ENCODE measurements at places on chromosomes 13 and 19.

GRCh38 chr13:55214841-55215345 lies 1925.8 kb upstream of the PRR20A start:
- DNase-seq = no peak

DNA sequence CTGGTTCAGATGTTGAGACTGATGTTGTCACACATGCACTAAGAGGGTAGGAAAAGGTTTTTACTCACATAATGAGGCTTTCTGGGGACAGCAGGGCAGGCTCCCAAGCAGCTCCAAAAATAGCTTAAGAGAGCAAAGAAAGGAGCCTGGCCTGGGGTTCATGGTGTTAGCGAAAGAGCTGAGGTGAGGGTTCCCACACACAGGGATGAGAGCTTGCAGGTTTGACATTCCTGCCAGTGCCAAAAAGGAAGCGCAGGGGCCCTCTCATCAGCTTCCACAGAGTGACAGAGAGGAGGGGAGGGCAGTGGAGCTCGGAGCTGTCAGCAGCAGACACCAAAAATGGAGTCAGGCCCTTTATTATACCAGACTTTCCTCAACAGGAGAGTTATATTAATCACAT lies 65.5 kb upstream of the FAM216B start:
- DNase-seq = no peak

DNA sequence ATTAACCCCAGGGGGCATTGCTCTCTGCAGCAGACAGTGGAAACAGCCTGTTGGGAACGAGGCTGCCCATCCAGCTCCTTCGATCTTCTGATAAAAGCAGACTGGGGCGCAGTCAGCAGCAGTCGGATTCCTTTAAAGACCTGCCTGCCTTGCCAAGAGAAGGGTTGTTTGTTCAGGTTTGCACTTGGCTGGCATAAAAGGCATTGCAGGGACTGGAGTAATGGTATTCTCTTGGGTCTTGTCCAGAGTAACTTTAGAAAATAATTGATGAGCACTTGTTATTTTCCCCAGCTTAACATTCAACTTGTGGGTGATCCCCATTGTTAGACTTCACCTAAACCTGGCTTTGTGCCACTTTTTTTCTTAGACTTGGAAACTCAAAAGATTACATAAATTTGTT lies 67.3 kb upstream of the SLC10A2 start:
- no peak for DNase-seq

DNA sequence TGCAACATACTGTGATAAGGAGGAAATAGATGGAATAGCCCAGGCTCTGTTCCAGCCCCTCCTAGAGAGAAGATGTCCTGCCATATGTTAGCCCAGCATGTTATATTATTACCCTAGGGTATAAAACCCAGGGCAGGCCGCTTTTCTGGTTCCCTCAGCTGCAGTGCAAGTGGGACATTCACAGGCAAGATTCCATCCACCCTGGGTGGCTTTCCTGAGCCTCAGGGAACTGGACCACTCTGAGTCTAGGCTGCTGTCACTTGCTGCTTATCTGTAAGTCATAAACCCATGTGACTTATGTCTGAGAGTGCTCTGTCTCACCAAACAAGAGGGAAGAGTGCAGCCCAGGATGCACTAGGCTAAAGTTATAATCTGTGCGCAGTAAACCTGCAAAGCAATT lies 413.2 kb downstream of the MZT1 start:
- no peak for DNase-seq

DNA sequence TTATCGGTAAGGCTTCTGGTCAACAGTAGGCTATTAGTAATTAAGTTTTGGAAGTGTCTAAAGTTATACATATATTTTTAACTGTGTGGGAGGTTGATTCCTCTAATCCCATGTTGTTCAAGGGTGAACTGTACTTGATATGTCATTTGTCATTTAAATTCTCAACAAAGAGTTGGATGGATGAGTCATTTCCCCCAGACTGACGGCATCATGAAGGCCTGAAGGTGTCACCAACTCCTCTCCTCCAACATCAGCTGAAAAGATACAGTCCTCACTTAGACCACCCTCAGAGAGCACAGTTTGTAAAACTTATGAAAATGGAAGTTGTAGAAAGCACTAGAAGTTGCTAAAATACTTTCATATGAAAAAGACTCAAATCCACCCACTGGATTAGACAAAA lies 48.8 kb downstream of the DCLK1 start:
- DNase-seq = no peak

- DNase-seq = no peak
These were observed 153.5 kb downstream of the LMO7 start for GRCh38 chr13:75789451-75790197.

DNA sequence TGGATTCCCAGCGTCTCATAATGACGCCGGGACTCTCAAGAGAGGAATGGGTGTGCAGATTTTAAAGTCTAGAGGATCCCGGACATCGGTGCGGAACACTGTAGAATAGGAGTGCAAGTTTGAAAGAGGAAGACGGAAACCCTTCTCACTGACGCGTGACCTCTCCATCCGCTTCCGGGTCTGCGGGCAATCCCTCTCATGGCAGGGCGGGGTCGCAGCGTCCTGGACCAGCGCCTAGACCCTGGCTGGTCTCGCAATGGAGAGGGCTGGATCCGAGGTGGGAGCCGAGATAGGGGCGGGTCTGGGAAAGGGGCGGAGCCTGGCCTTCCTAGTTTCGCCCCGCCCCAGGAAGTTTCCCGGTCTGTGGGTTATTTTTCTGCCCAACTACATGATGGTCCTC lies 4.6 kb upstream of the ZNF845 start:
- peak; percentile 2 for DNase-seq

DNA sequence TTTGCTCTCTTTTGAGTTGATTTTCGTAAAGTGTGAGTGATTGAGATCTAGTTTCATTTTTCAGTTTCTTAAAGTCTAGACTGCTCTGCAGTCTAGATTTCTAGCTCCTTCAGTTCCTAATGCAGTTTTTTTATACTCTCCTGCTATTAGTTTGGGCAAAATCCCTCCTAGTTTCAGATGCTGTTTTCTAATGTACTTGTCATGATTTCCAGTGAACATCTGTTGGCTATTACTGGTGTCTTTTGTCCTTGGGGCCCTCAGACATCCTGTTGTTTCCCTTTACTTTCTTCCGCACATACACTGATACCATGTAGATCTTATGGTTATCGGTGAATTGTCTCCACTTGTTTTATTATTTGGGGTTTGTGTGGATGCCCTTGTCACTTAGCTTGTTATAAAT lies 292.1 kb downstream of the TDRD3 start:
- DNase-seq = no peak

DNA sequence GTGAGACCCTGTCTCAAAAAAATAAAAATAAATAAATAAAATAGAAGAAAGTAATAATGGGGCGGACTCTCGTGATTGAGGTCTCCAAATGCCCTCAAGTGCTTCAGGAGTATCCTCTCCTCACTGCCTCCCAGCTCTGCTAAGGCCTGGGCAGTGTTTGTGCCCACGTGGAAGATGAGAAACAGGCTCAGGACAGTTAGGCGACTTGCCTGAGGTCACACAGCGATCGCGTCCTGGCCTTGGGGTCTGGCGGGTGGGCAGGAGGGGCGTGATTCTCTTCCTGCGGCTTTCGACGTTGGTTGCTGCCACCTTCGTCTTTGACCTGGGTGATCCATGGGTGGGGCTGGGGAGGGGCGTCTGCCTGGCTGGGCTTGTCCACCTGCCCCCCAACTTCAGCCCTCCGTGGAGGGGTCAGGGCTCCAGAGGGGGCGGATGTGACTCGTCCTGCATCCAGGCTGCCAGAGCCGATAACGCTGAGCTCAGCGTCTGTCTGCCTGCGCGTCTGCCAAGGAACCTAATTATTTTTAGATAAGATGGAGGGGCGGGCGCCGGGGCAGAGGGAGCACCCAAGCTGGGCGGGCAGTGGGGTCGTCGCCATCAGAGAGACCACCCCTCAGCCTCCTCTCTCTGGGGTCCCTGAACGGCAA lies 56.9 kb downstream of the NFIC start:
- DNase-seq = no peak

GRCh38 chr13:42040730-42041010 lies 7.8 kb upstream of the DGKH start:
- no peak for DNase-seq

GRCh38 chr19:5627395-5627904 lies 4.6 kb downstream of the SAFB start:
- DNase-seq = no peak

DNA sequence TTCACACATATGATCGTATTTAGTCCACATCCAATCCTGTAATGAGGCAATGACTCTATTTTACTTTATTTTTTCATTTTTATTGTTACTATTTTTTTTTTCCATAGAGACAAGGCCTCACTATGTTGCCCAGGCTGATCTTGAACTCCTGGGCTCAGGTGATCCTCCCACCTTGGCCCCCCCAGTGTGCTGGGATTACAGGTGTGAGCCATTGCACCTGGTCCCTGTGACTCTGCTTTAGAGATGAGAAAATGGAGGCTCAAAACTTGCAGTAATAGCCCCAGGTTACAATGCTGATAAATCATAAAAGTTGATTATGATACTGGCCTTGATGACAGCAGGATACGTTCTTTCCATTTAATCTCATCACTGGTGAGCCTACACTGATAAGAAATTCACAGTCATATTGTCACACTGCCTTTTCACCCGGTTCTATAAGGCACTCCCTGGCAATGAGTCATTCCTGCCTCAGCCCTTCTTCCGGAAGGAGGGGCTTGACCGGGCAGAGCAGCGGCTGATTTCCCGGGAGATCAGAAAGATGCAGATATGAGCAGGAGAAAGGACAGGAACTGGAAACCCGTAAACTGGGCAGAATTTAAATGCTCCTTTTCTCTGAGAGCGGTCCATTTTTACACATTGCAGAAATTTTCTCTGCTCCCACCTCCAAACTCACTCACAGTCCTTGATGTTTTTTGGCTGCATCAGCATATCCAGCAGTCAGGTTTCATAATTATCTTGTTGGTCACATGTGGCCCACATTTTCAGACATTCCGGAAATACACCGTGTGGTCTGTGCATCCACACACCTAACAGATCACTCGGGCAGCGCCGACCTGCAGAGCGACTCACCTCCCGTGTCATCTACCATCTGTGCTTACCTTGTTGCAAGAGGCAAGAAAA lies 616.4 kb downstream of the EFNB2 start:
- DNase-seq = peak; percentile 90

DNA sequence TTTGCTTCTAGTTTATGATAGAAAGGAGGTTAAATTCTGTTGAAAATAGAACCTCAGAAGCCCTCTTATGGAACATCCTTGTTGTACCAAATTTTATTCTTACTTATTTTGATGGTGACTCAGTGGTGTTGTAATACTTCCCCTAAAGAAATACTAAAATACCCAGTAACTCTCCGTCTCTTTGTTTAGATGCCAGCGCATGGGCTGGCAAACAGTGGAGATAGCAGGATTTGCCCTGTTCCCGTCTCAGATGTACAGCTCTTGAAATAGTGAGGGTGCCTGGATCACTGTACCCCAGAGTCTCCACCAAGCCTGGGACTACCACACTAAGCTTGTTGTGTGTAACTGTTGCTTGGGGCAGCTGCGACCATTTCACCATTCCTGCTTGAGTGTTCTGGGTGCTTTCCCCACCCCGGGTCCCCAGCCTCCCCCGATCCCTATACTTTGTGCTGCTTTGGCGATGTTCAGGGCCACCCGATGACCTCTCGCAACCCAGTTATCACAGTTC lies 67.0 kb upstream of the TEX29 start:
- no peak for DNase-seq

DNA sequence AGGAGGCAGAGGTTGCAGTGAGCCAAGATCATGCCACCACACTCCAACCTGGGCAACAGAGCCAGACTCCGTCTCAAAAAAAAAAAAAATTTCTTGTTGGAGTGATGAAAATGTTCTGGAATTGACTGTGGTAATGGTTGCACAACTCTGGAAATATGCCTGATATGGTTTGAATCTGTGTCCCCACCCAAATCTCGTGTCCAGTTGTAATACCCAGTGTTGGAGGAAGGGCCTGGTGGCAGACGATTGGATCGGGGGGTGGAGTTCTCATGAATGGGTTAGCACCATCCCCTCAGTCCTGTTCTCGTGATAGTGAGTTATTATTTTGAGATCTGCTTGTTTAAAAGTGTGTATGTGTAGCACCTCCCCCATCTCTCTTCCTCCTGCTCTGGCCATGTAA lies 41.1 kb upstream of the MAP3K10 start:
- no peak for DNase-seq

GRCh38 chr19:17997969-17998826 lies 9.8 kb upstream of the ARRDC2 start:
- no peak for DNase-seq

- DNase-seq = no peak
These were observed 812 bp downstream of the DPY19L3 start for GRCh38 chr19:32406161-32407003.

GRCh38 chr13:110431425-110432294 lies 124.6 kb downstream of the COL4A2 start:
- DNase-seq = no peak

DNA sequence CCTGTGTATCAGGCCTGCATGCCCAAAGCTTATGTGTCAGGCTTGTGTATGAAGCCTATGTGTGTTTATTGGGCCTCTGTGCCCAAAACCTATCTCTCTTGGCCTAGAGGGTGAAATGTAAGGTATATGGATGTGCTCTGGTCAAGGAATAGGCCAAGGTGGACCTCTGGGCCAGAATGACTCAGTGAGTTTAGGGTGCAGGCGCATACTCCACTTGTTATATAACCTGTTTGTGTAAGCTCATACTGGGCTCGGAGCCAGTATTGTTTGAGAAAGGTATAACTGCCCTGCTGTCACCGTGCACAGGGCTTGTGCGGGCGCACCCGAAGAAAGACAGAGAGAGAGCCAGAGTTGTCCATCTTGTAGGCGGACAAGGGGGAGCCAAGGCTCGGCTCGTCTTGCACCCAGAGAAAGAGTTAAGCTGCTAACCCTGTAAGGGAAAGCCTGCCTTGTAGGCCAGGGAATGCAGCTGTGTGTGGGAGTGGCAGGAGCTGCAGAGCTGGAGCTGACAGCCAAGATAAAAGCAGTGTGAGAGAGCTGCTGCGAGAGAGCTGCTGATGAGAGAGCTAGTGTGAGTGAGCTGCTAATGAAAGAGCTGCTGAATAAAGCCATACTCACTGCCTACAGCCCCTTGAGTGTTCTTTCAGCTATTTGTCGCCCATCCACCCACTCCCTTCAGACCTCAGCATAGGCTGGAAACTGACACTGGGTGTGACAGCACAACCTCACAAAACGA lies 43.4 kb upstream of the N4BP2L1 start:
- DNase-seq = no peak

DNA sequence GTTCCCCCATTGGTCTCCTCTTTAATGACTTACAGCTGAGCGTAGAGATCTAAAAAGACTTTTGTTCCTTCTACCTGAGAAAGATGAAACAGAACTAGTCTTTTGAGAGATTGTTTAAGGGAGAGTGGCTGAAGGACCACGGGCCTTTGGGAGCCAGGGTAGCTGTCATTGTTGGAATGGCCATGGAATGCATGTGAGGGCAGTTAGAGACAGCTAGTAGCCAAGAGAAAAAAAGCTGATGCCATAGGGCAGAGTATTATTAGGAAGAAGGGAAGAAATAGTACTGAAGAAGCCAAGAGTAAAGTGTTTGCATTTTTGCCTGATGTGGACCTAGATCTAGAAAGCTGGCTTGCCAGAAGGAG lies 5.6 kb downstream of the ZNF507 start:
- no peak for DNase-seq

- peak; percentile 31 for DNase-seq
These were observed 692.6 kb upstream of the SLITRK1 start for GRCh38 chr13:84574851-84575250.

- DNase-seq = no peak
These were observed 44.0 kb downstream of the C13orf46 start for GRCh38 chr13:113929628-113930615.

GRCh38 chr13:113119822-113120189 lies 2.8 kb upstream of the F10 start:
- DNase-seq = no peak

Data from epithelial cell of esophagus (primary cell).